ENCODE measurements at places on chromosomes 16 and 17.

DNA sequence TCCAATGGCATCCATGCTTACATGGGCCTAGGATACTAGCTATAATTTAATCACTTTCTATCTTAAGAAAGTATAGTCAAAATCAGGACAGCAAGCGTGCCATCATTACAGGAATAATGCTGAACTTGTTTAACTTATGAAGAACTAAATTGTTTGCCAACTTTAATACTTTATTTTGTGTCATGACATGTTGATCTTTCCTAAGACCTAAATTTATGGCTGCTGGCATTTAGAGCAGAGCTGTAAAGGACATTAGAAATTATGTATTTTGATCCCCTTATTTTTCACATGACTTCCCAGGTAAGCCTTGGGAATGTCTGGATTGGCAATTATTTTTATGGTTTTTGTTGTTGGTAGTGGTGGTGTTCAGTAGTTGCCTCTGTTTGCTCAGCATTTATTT is 920.3 kb upstream of the GOT2 start:
- no peak for DNase-seq

- DNase-seq: peak; percentile 64
These were observed 519 bp downstream of the ST6GALNAC2 start for GRCh38 chr17:76585033-76585648.

DNA sequence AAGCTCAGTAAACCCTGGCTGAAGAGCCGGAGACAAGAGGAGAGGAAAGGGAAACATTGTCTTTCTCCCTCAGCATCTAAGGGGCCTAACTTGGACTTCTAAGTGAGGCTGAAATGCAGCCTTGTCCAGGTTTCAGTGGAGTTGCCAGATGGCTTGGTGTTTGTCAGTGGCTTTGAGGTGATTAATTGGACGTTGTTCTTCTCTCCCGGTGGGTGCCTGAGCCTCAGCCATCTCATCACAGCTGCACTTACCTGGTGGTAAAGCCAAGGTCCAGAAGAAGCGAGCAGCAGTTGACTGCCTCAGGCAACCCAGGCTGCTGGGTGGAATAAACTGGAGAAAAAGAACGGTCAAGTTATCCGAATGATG is 202.2 kb upstream of the NLRP1 start:
- no peak for DNase-seq

GRCh38 chr16:89920723-89921122 is 2.1 kb downstream of the MC1R start:
- no peak for DNase-seq

Data from muscle of back (tissue), 13 donors.